ENCODE measurements at places on chromosomes 5 and 9.

- peak; percentile 24 for DNase-seq
Measured at GRCh38 chr5:123785162-123786071, 273.4 kb downstream of the CSNK1G3 start.

- no peak for DNase-seq
Measured at GRCh38 chr9:111992523-111992922, 95.9 kb downstream of the UGCG start.

DNA sequence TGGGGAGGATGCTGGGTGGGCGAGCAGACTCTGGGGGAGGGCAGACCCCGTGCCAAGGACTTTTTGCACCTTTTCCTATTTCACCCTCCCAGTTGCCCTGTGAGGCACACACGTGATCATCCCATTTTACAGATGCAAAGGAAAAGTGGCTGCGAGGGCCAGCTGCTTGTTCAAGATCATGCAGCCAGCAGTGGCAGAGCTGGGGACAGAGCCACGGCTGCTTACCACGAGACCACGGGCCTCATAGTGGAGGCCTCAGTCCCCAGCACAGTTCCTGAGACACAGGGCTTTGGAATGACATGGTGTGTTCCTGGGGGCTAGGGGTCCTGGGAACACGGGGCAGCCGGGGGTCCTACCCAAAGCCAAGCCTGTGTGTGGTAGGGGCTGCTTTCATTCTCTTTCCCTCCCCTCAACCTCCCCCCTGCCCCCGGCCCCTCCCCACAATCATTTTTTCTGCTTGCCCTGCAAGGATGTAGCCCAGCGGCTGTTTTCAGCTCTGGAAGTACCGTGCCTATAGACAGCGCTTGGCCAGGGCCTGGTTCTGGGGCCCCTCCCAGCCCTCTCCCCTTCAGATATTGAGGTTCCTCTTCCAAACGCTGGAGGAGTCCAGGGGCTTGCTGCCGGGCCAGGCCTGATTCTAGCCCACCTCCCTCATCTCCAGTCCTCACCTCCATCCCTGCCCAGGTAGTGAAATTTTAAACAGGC lies 58.5 kb upstream of the IER5L start:
- no peak for DNase-seq

DNA sequence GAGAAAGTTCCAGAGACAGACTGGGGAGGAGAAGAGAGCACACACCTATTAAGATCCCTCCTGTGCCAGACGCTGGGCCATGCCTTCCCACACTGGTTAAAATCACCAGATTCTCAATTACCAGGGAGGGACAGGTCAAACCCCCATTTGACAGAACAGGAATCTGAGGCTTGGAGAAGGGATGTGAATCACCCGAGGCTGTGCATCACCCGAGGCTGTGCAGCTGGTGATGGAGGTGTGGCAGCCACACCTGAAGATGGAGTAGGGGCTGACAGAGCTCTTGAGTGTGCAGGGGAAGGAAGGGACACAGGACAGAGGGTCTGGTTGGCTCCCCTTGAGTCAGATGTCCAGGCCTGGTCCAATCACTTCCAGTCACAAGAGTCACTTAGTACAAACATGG lies 70.6 kb downstream of the LMX1B start:
- no peak for DNase-seq

DNA sequence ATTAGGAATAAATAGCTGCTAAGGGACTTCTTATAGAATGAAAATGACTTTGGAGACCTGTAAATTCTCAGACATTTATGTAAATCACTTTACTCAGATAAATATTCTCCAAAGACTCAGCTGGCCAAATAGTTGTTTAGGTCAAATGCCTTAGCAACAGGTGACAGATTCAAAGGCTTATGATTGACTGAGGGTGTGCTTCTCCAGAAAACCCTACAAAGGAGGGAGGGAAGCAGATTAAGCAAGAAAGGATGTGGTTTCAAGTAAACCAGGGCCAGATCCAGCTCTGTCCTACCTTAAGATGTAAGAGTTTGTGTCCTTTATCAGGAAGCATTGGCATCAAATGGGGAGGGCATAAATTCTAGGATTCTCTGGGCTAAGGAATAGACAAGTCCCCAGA lies 433.0 kb downstream of the TLE1 start:
- DNase-seq = no peak

DNA sequence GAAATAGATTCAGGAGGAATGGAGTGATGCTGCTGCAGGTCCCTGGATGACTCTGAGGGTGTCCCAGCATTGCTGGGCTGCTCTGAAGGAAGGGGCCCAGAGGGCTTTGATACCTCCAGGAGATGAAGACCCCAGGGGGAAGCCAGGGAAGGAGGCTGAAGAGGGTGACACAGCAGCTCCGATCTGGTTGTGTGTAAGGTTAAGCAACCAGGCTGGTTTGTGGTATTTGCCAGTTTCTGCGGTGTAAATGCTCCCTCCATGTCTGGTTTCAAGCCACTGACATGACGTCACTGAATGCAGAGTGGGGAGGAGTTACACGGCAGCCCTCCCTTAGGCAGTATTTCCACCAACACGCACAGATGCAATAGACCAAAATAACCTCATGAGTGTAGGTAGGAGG lies 40.0 kb upstream of the ORM1 start:
- peak; percentile 71 for DNase-seq

- no peak for DNase-seq
Measured at GRCh38 chr9:70811638-70812037, 309.8 kb downstream of the TRPM3 start.

- DNase-seq = no peak
Measured at GRCh38 chr9:77981332-77981731, 50.3 kb downstream of the GNAQ start.

- no peak for DNase-seq
Measured at GRCh38 chr5:37568018-37568753, 189.1 kb downstream of the WDR70 start.

GRCh38 chr5:60365001-60365400 lies 335.0 kb downstream of the DEPDC1B start:
- no peak for DNase-seq

DNA sequence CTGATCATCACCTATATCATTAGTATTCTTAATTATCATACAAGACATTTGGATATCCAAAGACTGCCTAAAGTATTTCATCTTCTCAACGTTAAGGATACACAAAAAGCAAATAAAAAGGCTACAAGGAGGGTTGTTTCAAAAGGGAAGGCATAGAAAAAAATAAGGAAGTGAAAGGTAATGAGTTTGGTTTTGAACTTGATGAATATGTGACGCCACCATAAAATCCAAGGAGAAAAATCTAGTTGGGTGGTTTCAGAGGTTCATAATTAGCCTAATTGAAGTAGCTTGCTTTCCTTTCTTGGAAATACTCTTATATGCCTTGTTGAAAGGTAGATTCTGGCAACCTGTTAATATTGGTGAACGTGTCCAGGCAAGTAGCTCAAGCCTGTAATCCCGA lies 96.1 kb upstream of the SGCD start:
- DNase-seq = no peak

DNA sequence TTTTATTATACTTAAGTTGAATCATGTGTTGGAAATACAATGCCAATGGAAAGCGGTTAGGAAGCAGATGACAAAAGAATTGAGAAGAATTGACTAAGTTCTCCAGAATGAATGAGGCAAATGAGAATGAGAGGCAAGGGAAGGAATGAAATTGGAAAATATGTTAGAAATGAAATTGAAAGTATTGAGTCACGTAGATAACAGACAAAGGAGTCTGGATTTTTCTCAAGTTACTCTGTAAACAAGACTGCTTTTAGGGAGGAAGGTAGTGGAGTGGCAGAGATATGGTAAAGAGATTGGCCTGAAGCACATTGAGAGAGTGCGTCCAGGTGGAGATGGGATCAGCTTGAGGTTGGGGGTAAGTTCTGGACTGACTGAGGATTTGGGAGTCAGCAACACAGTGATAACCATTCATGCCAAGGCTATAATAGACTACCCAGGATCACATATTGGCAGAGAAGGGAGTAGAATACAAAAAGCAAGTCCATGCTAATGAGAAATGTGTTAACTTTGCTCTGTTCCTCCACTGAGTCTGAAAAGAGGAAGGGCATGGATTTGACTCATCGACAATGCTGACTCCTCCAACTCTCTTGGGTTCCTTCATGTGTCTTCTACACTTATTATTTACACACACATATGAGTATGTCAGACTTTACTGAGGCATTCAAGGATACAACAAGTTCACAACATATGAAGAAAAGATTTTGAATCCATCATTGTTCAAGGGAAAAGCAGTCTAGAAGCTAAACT lies 814.2 kb upstream of the ZNF608 start:
- no peak for DNase-seq

- DNase-seq = no peak
Measured at GRCh38 chr9:90770182-90770738, 31.4 kb upstream of the SYK start.

DNA sequence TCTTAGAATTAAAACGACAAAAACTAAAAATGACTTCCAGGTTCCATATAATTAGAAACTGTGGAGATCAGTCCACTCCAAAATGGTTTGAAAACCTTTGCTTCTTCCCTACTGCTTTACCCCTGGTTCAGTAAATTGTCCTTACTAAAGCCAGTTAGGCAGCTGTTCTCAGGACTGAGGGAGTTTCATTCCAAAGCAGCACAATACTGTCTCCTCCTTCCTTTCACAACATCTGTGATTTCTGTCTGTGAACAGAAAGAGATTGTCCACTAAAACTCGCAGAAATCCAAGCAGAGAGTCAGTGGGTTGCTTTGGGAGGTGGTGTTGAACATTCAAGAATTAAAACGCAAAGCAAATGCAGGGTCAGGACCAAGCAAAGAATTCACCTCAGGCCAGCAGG lies 740.8 kb upstream of the ZNF608 start:
- no peak for DNase-seq

GRCh38 chr9:70902171-70902570 lies 219.2 kb downstream of the TRPM3 start:
- DNase-seq = no peak

DNA sequence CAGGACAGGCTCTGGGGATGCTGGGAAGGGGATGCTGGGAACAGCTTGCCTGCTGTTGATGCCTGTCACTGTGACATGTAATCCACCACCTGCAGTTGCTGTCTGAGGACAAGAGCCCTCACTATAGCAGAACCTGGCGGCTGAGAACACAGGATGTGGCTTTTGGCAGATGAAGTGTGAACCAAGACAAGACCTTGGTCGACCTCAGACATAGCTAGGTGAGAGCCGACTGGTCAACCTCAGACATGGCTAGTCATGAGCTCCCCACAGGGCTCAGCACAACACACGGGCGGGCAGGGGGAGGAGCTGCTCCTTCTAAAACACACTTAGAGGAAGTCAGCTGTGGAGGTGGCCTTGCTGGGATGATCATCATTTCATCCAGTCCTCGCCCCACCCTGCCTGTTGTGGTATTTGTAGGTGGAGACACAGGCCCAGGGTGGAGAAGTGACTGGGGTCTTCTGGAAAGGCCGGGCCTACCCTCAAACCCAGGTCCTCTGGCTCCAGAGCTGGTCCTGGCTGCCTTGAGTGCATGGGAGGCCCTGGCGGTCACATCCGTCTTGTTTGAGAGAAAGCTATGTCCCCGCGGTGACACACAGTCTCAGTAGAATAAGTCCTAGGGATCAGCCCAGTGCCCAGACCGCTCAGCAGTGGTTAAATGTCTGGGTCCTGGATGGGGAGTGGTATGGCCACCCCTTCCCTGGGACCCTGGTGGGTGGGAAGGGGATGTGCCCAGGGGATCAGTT lies 6.1 kb downstream of the SUSD3 start:
- no peak for DNase-seq

- DNase-seq = no peak
Measured at GRCh38 chr5:148085977-148086705, 22.4 kb downstream of the SPINK5 start.

GRCh38 chr5:2892466-2893000 lies 141.1 kb upstream of the IRX2 start:
- no peak for DNase-seq

DNA sequence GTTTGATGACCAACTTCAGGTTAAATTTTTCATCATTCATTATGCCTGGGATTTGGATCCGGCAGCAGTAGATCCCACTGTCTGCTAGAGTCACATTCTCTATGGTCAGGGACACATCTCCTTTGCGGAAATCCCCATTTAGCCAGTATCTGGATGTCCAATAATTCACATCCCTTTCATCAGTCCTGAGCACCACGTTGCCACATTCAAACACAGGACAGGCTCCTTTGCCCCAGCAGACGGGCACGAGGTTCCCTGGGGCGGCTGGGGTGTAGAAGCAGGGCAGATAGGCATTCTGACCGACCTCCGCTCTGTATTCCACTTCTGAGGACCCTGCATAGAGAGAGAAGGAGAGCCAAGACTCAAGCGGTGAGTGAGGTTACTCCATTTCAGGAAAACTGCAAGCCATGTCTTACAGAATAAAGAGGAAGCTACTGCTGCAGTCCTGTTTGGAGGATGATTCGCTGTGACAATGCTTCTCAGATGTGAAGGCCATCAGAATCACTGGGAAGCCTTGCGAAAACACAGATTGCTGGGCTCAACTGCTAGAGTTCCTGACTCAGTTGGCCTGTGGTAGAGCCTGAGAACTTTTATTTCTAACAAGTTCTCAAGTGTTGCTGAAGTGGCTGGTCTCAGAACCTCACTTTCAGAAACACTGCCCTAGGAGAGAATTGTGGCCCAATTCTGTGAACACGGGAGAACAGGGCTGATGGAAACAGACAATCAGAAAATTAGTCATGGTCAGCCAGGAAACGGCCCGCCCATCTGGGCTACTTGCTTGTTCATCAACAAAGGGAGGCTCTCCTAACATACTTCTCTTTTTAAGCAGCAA lies 2.0 kb downstream of the HAVCR2 start:
- no peak for DNase-seq

GRCh38 chr5:174301848-174302625 lies 256.5 kb downstream of the NSG2 start:
- no peak for DNase-seq

GRCh38 chr5:83751201-83751600 lies 30.5 kb upstream of the HAPLN1 start:
- DNase-seq = no peak

DNA sequence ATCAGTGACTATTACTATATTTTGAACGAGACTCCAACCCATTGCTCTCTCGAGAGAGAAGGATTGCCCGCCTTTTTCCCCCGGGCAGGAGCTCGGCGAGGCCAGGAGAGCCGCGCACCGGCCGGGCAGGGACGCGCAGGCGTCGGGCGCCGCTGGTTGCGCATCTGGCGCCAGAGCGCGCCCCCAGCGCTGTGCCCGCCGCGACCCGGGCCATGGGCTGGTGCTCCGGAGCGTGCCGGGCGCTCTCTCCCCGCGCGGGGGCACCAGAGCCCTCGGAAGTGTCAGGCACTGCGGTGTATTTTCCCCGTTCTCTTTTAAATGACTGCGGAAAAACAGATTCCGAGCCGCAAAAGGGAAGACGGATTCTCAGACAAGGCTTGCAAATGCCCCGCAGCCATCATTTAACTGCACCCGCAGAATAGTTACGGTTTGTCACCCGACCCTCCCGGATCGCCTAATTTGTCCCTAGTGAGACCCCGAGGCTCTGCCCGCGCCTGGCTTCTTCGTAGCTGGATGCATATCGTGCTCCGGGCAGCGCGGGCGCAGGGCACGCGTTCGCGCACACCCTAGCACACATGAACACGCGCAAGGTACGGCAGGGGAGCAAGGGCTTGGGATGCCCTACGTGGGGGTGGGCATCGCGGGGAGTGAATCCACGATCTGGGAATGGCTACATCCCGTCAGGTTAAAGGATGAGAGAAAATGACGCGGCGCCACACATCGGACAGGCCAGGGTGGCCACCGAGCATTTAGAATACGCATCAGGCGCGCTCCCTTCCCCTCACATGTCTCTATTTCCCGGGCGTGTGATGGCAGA lies 1.1 kb upstream of the NTRK2 start:
- no peak for DNase-seq

Measured in GM04503 (cell line).